ENCODE measurements at places on chromosomes 6 and 20.
A peak's percentile ranks its signal among the peaks of the same experiment; 100 is the strongest.

DNA sequence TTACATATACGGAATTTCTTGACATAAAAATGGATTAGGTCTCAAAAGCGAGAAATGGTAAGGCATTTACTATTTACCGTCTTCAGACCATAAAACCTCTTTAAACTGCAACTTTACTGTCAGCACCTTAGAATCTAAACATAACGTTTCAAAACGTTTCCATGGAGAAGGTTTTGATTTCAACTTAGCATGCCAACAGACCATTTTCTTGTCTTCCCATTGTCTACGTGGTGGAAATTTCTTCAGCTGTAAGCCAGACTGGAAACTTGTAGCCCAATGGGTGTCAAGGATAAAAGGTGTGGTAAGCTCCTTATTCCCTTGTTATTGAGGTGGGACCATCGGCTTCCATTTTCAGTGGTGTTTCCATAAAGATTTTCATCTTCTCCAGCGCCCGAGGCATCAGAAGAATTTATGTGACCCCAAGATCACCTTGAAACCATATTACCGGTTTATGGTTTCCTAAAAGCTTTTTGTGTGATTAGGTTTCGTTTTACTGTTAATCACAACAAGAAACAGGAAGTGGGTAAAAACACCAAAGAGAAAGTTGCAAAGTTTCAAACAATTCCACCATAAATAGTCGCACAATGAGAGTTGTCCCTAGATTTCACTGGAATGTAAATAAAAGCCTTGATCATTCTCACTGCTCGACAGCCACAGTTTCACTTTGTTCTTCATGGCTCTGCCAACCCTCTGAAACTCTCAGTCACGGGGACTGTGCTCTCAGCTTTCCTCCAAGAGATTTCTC is 63.0 kb upstream of the CD2AP start:
- H3K36me3 ChIP-seq, result no peaks in the 10 kb centered on the region
- peak overlapping the region; percentile 72 for H3K4me3 ChIP-seq
- DNase-seq, result peak; percentile 15
- H3K4me1 ChIP-seq, result peaks cover 14% of the 10 kb centered on the region
- no peaks in the 10 kb centered on the region for H3K27me3 ChIP-seq
- peak overlapping the region; percentile 83 for H3K27ac ChIP-seq

- peaks cover 45% of the 10 kb centered on the region for H3K4me1 ChIP-seq
- no peak overlapping the region for H3K4me3 ChIP-seq
- peak overlapping the region; percentile 67 for H3K27ac ChIP-seq
- no peak for DNase-seq
- no peaks in the 10 kb centered on the region for H3K27me3 ChIP-seq
These were observed 396.7 kb upstream of the RUNX2 start for GRCh38 chr6:44931385-44931784.

GRCh38 chr20:9202420-9203080 is 133.7 kb downstream of the PLCB4 start:
- no peaks in the 10 kb centered on the region for H3K4me1 ChIP-seq
- no peak overlapping the region for H3K4me3 ChIP-seq
- H3K36me3 ChIP-seq, result no peaks in the 10 kb centered on the region

GRCh38 chr6:162032620-162033019 is 694.9 kb downstream of the PRKN start:
- no peaks in the 10 kb centered on the region for H3K27me3 ChIP-seq
- no peak for DNase-seq
- no peak overlapping the region for H3K4me3 ChIP-seq

GRCh38 chr6:111715321-111715720 is 109.6 kb upstream of the TRAF3IP2 start:
- peaks cover 86% of the 10 kb centered on the region for H3K36me3 ChIP-seq
- peak overlapping the region; percentile 95 for H3K27ac ChIP-seq
- peaks cover 93% of the 10 kb centered on the region for H3K4me1 ChIP-seq
- peak; percentile 73 for DNase-seq
- peak overlapping the region; percentile 11 for H3K4me3 ChIP-seq

DNA sequence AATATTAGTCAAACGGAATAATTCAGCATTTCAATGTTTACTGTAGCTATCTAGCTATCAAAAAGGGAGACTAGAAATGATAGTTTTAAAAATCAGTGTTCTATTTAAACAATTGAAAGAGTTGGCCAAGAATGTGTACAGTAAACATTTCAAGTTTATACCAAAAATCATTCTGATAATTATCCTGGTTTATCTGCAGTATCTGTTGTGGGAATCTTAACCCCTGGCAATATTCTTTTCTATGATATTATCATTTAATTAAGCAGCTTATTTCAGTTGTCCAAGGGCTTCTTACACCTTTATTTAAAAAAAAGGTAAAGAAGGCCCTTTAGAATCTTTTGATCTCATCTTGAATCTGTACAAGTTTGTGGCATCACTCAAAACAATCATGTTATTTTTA is 125.1 kb downstream of the PHACTR1 start:
- DNase-seq, result no peak
- peaks cover 3% of the 10 kb centered on the region for H3K27me3 ChIP-seq
- no peak overlapping the region for H3K4me3 ChIP-seq
- no peaks in the 10 kb centered on the region for H3K4me1 ChIP-seq

GRCh38 chr20:8399947-8400346 is 267.9 kb downstream of the PLCB1 start:
- H3K27me3 ChIP-seq, result no peaks in the 10 kb centered on the region
- no peak overlapping the region for H3K4me3 ChIP-seq
- no peak overlapping the region for H3K27ac ChIP-seq
- H3K4me1 ChIP-seq, result peaks cover 6% of the 10 kb centered on the region

- H3K27me3 ChIP-seq, result peaks cover 32% of the 10 kb centered on the region
- H3K36me3 ChIP-seq, result no peaks in the 10 kb centered on the region
- no peak overlapping the region for H3K4me3 ChIP-seq
- no peaks in the 10 kb centered on the region for H3K4me1 ChIP-seq
These were observed 16.9 kb upstream of the ELMO2 start for GRCh38 chr20:46423342-46423741.

DNA sequence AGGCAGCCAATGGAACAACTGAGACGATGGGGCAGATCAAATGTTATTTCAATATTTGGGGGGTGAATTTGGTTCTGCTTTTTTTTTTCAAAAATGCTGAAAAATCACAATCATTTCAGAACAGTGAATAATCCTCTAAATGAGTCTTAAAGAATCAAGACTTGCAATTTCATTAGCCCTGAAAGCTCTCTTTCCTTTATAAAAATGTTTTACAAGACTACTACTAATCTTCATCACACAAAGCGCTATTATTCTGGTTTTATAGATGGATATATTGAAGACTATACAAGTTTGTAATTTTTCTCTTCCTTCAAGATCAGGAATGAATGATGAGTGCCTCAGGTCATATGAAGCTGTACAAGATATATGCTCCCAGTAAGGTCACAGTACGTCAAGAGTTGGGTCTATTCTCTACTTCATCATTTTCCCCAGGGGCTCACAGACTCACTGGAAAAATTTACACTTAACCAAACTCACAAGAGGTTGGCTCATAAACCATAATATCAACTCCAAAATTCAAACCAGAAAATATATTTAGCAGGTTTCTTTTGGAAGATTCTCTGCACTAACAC is 19.5 kb downstream of the RNF24 start:
- H3K27me3 ChIP-seq, result no peaks in the 10 kb centered on the region
- peaks cover 4% of the 10 kb centered on the region for H3K36me3 ChIP-seq
- no peak for DNase-seq
- H3K4me3 ChIP-seq, result no peak overlapping the region
- peaks cover 47% of the 10 kb centered on the region for H3K4me1 ChIP-seq

DNA sequence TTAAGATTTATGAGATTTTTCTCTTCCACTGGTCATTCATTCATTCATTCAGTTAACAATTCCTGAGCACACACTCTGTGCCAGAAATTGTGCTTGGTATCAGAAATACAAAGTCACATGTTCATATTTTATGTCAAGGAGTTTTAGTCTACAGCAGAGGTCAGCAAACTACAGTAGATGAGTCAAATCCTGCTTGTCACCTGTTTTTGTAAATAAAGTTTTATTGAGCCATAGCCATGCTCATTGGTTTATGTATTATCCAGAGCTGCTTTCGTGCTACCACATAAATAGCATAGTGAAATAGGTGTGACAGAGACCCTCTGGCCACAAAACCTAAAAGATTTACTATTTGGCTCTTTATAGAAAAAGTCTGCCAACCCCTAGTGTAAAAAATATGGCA is 46.8 kb downstream of the THEMIS start:
- no peak for DNase-seq
- H3K27ac ChIP-seq, result no peak overlapping the region
- no peak overlapping the region for H3K4me3 ChIP-seq
- H3K4me1 ChIP-seq, result peaks cover 74% of the 10 kb centered on the region
- H3K36me3 ChIP-seq, result peaks cover 26% of the 10 kb centered on the region

GRCh38 chr6:43981363-43981990 is 145.8 kb downstream of the MRPL14 start:
- DNase-seq, result no peak
- peaks cover 3% of the 10 kb centered on the region for H3K27me3 ChIP-seq
- H3K4me3 ChIP-seq, result no peak overlapping the region
- no peaks in the 10 kb centered on the region for H3K36me3 ChIP-seq

- H3K27me3 ChIP-seq, result peaks cover 4% of the 10 kb centered on the region
- H3K36me3 ChIP-seq, result no peaks in the 10 kb centered on the region
- H3K4me1 ChIP-seq, result no peaks in the 10 kb centered on the region
These were observed 878.6 kb upstream of the CITED2 start for GRCh38 chr6:140253096-140253495.

DNA sequence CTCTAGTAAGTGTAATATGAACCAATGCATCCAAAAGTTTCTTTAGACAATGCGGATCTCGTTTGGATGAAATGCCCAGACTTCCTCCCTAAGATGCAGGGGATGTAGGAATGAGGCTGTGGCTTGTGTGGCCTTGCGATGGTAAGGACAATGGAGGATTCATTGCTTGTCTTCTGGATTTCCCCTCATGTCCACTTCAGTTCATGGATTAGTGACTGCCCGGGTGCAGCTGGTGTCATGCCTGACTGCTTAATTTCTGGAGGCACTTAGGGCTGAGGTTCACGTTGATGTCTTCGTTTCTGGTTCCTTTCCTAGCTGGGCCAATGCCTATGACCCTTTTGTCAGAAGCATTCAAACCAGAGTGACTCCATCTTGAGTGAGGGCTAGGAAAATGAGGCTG is 93.8 kb downstream of the SCP2D1 start:
- H3K27me3 ChIP-seq, result peaks cover 13% of the 10 kb centered on the region
- DNase-seq, result no peak
- H3K4me3 ChIP-seq, result no peak overlapping the region

DNA sequence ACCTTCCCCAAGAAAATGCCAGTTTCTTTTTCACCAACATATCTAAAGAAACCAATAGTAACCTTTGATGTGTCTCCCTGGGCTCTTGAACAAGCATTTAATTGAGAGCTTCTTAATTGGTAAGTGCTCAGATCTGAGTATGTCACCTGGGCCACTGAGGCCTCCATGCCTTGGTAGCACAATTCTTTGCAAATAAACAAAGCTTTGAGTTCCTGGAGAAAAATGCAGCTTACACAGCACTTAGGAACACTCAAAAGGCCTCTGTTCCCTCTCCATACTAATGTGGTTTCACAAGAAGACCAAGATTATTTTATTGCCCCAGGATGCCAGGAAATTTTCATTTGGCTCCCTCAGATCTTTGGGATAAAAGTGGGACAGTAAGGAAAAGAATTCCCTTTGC is 217.6 kb upstream of the CEP162 start:
- no peak overlapping the region for H3K27ac ChIP-seq
- no peaks in the 10 kb centered on the region for H3K27me3 ChIP-seq

- H3K27me3 ChIP-seq, result peaks cover 26% of the 10 kb centered on the region
- no peaks in the 10 kb centered on the region for H3K4me1 ChIP-seq
- no peak for DNase-seq
- H3K27ac ChIP-seq, result no peak overlapping the region
- H3K4me3 ChIP-seq, result no peak overlapping the region
These were observed 101.8 kb downstream of the TTLL2 start for GRCh38 chr6:167426651-167427050.

- H3K27ac ChIP-seq, result no peak overlapping the region
- H3K4me3 ChIP-seq, result no peak overlapping the region
- H3K4me1 ChIP-seq, result no peaks in the 10 kb centered on the region
- peaks cover 15% of the 10 kb centered on the region for H3K27me3 ChIP-seq
- H3K36me3 ChIP-seq, result no peaks in the 10 kb centered on the region
- peak; percentile 18 for DNase-seq
These were observed 1.5 kb upstream of the MAS1L start for GRCh38 chr6:29489286-29489685.

DNA sequence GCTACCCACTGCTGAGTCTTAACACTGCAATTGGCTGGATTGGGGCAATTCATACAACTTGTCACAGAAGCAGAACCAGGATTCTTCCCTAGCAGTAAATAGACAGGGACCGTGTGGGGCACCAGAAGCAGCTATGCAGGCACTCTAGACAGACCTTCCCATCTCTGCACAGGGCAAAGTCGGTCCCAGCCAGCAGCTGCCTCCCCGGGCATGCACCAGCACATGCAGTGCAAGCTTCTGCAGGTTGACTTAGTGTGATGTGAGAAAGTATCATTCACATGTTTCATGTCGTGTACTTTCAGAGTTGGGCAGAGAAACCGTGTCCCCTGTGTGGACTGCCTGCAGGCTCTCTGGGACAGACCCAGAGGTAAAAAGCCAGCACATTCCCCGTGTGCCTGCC is 98.0 kb upstream of the FOXA2 start:
- H3K27me3 ChIP-seq, result peaks cover 6% of the 10 kb centered on the region
- no peak overlapping the region for H3K27ac ChIP-seq
- DNase-seq, result no peak
- peaks cover 3% of the 10 kb centered on the region for H3K4me1 ChIP-seq

- H3K4me3 ChIP-seq, result no peak overlapping the region
- no peak for DNase-seq
- peaks cover 30% of the 10 kb centered on the region for H3K27me3 ChIP-seq
- no peaks in the 10 kb centered on the region for H3K36me3 ChIP-seq
- no peak overlapping the region for H3K27ac ChIP-seq
- no peaks in the 10 kb centered on the region for H3K4me1 ChIP-seq
These were observed 25.3 kb upstream of the GPR63 start for GRCh38 chr6:96862560-96862959.

DNA sequence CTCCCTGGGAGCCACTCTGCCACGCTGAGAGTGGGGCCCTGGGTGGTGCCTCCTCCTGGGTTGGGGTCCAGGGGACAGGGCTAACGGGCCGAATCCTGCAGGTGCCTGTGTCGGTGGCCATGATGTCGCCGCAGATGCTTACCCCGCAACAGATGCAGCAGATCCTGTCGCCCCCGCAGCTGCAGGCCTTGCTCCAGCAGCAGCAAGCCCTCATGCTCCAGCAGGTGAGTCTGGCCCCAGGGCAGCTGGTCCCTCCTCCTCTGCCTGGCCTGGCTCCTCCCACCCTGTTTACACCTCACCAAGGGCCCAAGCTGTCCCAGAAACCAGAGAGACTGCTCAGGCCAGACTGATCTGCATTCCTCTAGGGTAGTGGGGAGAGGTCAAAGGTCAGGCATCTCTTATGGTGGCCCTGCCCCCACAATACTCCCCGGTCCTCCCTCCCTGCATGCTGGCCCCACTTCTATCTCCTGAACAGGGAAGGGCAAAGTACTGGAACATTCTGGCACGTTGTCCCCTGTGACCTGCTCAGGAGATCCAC is 38.6 kb downstream of the FOXP4 start:
- no peak overlapping the region for H3K27ac ChIP-seq
- H3K27me3 ChIP-seq, result no peaks in the 10 kb centered on the region

GRCh38 chr6:90066697-90067096 is 172.4 kb downstream of the GJA10 start:
- H3K4me3 ChIP-seq, result no peak overlapping the region
- H3K27ac ChIP-seq, result peak overlapping the region; percentile 40
- peaks cover 68% of the 10 kb centered on the region for H3K36me3 ChIP-seq
- H3K27me3 ChIP-seq, result no peaks in the 10 kb centered on the region

GRCh38 chr20:20697325-20697845 is 15.1 kb downstream of the RALGAPA2 start:
- no peaks in the 10 kb centered on the region for H3K27me3 ChIP-seq
- no peak overlapping the region for H3K27ac ChIP-seq
- H3K4me3 ChIP-seq, result no peak overlapping the region
- no peak for DNase-seq
